ENCODE measurements at places on chromosomes 6 and 20.

- no peak for DNase-seq
These were observed 95.7 kb upstream of the BMP2 start for GRCh38 chr20:6671829-6672228.

DNA sequence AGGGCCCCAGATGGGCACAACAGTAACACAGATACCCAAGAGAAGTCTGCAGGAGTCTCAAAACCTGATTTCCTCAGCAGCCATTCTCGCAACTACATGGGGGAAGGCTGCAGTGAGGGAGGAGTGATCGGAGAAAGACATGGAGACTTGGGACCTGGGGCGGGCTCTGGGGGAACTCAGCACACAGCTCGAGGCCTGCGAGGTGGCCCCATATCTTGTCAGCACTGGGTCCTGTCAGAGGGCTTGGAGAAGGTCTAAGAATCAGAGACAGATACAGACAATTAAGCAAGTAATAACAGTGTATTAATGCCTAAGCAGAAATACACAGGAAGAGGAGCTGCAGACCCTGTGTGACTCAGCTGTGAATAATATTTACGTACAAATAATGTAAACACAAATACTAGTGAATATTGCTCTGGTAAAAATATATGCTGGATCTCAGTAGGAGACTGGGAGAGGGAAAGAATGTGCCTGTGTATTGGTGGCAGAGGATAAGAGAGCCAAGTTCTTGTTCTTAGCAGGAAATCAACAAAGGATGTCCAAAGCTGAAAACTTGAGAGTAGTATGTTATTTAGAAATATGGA lies 336.2 kb downstream of the ZFAND3 start:
- no peak for DNase-seq

GRCh38 chr6:61809004-61809595 lies 476.9 kb downstream of the KHDRBS2 start:
- DNase-seq: no peak

DNA sequence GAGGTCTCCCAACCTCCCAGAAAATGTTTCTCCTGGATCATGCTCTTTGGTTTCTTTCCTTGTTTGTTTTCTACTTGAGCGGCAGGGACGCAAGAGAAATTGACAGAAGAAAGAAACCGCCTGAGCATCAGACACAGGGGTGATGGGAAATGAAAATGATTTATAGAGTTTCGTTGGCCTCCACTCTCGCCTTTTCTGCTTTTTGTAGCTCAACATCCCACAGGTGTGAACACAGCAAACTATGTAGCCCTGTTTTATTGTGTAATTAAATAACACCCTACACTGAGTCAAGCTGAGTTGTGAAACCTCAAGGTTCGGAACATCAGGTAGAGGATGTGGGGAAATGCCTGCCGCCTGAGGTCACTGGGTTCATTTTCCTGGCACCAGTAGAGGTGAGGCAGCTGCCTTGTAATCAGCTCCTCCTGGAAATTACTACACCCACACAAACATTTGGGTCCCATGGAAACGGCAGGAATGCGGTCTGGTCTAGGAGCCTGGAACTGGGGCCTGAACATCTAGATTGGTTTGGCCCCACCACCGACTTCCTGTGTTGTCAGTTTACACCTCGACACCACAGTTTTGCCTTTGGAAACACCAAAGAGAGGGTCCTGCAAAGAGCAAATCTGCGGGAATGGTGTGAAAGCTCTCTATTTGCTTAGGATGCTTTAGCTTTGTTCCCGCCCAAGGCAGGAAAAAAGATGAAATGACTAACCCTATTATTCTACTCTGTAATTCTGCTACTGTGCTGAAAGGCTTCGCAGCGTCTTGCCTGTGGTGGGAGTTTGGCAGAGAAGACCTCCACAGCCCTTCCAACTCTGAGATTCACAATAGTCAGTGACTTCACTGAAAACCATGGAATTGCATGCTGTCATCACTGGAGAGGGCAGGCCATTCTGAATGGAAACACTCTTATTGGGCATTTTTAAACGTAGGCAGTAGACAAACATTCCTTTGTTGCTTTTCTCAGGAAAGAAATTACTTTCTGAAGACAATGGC lies 53.0 kb downstream of the ADAT2 start:
- DNase-seq: no peak

DNA sequence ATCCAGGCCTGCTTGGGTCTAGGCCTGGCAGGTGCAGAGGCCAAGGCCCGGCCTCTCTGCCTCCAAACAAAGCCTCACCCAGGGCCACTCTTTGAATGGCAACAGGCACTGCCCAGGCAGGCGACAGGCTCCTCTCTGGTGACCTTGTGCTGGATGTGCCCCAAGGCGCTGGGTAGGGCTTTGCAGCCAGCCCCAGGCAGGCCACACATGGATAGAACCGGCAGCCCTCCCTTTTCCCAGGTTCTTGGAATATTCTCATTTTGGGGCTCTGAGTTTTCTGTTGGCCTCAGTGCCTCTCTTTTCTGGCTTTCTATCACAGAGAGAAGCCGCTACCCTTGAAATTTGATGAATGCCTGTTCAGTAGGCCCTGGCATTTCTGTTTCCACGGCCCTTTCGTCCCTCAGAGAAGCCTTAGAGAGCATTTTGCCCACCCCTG lies 18.9 kb downstream of the PKIG start:
- no peak for DNase-seq

DNA sequence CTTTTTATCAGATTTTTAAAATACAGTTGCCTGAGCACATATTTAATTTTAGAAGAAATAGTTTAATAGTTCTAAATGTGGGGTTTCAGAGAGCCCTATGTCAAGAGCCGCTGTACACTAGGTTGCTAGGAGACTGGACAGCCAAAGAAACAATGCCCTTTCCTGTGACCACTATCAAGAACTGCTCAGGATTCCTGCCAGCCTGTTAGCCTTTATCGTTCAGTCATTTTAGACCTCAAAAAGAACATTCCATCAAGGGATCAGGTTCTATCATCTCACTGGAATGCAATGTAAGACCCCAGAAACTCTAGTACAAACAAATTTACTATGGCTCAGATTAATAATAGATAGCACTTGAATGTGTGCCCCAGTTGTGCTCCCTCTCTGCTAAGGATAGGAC lies 181.2 kb upstream of the CCN2 start:
- no peak for DNase-seq

- peak; percentile 15 for DNase-seq
These were observed 83.8 kb downstream of the FNDC1 start for GRCh38 chr6:159252955-159253508.

DNA sequence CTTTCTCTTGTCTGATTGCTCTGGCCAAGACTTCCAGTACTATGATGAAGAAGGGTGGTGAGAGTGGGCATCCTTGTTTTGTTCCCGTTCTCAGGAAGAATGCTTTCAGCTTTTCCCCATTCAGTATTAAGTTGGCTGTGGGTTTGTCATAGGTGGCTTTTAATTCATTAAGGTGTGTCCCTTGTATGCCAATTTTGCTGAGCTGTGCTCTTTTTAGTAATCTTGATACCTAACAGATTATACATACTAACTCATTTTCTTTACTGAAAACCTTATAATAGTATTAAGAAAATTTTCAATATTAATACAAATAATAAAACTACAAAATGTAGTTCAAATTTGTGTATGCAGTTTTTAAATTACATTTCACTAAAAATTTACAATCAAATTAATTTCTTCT lies 379.6 kb upstream of the PLCB4 start:
- no peak for DNase-seq

DNA sequence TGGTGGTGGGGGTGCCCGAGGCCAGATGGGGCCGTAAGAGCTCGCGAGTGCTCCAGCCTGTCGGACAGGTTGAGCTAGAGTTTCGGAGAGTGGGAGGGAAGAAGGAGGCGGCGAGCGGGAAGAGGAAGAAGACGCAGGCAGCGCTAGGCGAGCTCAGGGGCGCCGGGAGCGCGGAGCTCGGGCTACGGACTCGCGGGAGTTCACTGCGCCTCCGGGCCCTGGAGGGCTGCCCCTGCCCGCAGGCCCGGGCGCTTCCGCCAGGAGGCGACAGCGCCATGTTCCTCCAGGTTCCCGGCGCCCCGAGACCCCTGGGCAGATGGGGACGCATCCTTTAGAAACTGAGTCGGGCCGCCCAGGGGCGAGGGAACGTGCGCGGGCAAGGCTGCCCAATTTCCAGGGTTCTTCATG lies 984 bp downstream of the TFAP2C start:
- no peak for DNase-seq

Data from GOT3 (cell line).